Stimulated activated CD4-positive, alpha-beta T cell treated with anti-CD3 and anti-CD28 coated beads, TNF-alpha, amount 100 ng/mL, for 48 hours (primary cell): ENCODE measurements at places on chromosomes 12 and 14.

DNA sequence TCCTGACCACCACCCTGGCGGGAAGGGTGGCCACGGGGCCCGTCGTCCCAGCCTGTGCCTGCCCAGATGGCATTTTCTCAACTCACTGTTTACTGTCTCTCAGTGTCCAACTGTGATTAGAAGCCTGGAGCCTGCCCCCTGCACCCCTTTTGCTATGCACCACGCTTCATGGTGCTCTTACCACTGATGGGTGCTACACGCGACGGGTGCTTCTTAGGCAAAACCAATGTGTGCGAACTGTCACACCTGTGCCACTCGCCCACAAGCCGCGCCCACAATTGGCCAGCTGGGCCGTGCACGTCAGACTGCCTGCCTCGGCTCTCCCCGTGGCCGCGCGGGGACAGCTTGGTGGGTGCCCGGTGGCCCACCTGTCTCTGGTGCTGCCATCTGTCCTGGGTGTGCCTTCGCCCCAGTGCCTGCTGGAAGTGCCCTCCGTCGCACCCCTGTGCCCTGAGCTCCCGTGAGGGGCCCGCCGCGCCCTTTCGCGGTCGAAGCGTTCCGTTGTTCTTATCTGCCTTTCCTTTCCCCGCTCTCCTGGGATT is 15.1 kb upstream of the AMN start:
- no peak for DNase-seq

- DNase-seq, result no peak
Measured at GRCh38 chr12:71626768-71627167, 36.9 kb downstream of the ZFC3H1 start.

DNA sequence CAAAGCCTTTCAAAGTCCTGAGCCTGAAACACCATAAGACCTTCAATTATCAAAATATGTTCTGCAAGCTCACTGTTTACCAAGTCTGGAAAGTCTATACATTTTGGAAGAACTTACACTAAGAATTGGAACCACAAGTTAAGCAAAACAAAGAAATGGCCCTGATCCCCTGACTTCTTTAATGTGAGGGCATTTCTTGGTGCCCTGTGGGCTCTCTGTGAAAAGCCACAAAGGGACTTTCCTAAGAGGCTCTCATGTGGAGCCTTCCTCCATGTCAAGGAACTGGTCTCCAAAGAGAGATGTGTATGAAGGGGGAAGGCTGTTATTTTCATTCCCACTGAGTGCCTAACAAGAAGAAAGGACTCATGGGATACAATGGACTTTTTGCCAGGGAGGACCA is 13.5 kb upstream of the MYH6 start:
- no peak for DNase-seq

GRCh38 chr14:54503486-54503885 is 6.2 kb upstream of the CGRRF1 start:
- DNase-seq, result no peak

DNA sequence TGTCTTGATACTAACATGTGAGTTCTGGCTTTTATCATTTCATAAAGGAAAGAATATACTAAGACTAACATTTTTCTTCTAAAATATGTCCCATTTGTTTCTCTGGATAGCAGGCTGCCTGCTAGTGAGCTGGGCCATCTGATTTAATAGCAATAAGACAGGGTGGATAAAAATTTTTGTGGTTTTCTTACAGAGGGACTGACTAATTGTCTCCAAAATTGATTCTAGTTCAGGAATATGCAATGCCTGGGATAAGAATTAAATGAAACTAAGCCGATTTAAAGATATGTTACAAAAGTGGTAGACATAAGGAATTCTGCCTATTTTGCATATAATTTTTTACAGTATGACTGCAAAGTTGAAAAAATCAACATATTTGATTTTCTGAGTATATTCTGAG is 252.9 kb upstream of the NAV3 start:
- no peak for DNase-seq

DNA sequence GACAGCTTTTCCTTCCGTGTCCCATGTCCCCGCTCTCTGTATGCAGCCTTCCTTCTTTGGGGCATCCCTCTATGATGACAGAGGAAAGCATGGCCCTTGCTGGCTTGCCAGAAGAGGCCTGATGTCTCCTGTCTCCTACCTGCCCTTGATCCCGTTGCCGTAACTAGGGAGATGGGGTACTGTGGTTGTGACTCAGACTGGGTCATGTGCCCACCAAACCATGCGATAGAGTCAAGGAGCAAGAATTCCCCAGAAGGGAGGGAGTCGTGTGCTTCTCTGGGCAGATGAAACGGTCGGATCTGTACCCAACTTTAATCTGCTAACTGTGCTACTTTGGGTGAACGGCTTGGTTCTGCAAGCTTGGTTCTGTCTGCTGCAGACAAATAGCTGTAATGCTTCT is 99.1 kb upstream of the DYNC1H1 start:
- no peak for DNase-seq

- DNase-seq, result no peak
Measured at GRCh38 chr12:47822863-47823262, 3.2 kb upstream of the HDAC7 start.

GRCh38 chr12:78457938-78458337 is 406.6 kb upstream of the SYT1 start:
- DNase-seq, result no peak
